Activated T-helper 2 cell treated with anti-CD3 and anti-CD28 coated beads, Interferon-gamma antibody, Interleukin-2, Interleukin-4, amounts not matched to agents 10 μg/mL and 5 μg/mL and 100 μg/mL, durations not matched to agents 14 hours and 24 hours and 36 hours (primary cell): ENCODE measurements at places on chromosomes 13 and 19.

DNA sequence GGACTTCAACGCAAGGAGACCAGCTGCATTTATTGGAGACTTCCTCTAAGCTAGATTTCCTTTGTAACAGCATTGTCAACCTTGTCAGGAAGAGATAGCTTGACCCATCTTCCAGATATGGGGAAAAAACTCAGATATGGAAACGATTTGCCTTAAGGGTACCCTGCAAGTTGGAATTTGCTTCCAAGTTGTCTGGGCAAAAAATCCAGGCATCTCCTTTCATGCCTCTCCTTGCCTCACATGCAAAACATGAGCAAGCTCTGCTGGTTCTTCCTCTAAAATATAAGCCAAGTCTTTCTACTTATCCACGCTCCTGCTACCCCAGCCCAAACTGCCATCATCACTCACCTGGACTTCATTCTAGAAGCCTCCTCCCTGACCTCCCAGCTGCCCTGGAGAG lies 6.4 kb upstream of the DNMT1 start:
- DNase-seq = no peak

DNA sequence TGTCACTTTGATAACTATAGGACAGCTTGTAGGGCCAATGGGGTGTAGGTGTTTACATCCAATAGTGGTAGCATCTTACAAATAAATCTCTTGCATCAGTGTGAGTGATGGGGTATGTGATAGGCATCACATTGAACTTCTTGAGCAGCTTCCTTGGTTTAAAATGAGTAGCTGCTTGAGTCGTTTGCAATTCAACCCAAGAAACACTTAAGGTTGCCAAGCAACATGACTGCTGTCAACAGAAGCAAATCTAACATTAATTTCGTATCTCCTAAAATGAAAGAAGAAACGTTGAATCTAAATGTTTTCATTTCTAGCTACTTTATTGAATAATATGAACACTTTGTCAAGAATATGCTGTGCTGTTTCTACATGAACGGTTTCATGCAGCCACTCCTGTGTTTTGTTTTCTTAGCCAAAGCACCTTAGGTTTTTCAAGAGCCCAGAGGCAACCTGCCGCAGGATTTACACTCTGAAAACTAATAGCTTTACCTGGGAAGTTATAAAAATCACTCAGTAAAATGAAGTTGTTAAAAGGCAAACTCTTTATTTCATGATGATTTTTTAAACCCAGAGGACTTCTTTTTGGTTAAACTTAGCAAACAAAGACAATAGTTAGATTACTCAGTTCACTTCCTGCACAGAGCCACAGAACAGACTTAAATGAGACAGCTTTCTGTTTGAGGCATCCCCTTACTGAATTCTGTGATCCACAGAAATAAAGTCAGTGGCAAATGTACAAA lies 305.2 kb downstream of the MTUS2 start:
- no peak for DNase-seq

GRCh38 chr13:46553521-46553885 lies 533 bp downstream of the LRCH1 start:
- DNase-seq = no peak

DNA sequence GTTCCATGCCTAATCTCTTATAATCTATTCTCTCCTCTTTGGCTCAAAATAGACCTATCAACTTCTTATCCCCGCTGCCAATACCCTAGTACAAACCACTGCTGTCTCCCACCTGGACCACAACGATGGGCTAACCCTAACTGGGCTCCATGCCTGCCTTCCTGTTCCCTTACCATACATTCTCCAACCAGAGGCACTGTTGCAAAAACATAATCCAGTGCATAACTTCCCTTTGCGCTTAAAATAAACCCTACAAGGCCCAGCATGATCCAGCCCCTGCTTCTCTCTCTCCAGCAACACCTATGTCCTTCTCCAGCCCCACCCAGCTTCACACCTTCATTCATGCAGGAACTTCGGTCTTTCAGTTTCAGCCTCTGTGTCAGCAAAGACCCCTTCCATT lies 27.4 kb upstream of the CEBPA start:
- DNase-seq = no peak

DNA sequence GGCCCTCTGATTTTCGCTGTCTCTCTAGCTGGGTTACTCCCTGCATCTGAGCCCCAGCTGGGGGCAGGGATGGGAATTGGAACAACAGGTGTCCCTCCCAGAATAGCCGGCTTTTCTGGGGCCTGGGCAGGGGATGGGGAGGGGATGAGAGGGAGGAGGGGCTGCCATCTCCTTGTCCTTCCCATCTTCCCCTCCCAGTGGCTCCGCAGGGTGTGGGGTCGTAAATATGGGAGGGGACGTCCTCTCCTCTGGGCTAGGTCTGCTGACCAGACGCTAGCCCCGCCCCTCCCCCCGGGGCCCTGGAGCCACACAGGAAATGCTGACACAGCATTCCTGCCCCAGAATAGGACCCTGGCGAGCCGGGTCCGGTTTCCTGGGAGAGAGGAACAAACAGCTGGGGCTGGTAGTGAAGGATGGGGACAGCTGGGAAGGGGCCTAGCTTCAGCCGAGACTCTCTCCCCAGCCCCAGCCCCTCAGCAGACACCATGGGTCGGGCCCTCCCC lies 1.1 kb downstream of the RYR1 start:
- no peak for DNase-seq
